Stimulated activated CD8-positive, alpha-beta memory T cell treated with anti-CD3 and anti-CD28 coated beads, Interleukin-4, amount 100 ng/mL, for 1 hour (primary cell): ENCODE measurements at places on chromosomes 1 and 21.

DNA sequence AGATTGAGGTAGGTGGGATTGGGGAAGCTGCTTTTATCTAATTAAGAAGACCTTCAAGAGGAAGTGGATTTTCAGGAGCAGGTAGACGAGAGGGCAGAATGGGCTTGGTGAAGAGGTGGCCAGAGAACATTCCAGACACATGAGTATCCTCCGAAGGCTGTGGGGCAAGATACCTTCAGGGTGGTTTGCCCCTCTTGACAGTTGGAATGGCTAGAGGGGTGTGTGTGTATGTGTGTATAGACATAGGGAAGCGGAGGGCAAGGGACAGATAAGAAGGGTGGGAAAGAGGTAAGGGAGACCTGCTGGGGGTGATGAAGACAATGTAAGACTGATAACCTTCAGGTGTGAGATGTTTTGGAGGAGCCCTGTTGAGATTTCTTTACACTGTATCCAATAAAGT, 46.8 kb upstream of the TSPAN2 start:
- DNase-seq, result no peak

GRCh38 chr1:10497109-10497508, 22.4 kb downstream of the PEX14 start:
- DNase-seq, result no peak

- DNase-seq, result no peak
Measured at GRCh38 chr1:201702936-201703335, 126.0 kb upstream of the IPO9 start.

GRCh38 chr1:218558271-218558810, 213.2 kb downstream of the TGFB2 start:
- DNase-seq, result no peak

DNA sequence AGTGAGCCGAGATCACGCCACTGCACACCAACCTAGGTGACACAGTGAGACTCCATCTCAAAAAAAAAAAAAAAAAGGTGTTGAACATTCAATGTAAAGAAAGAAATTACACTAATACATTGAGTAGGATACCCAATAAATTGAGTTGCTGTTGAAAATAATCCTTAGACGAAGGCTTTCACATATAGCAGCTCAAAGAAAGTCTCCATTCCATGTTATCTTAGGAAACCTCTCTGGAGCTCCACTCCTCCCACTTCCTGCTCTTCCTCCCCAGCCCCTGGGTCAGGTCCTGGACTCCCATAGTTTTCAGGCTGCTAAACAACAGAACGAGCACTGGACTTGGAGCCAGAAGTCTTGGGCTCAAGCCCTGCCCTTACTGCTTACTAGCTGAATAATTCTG, 15.6 kb upstream of the CNR2 start:
- no peak for DNase-seq

- no peak for DNase-seq
Measured at GRCh38 chr1:113858982-113859381, 12.5 kb downstream of the PTPN22 start.

DNA sequence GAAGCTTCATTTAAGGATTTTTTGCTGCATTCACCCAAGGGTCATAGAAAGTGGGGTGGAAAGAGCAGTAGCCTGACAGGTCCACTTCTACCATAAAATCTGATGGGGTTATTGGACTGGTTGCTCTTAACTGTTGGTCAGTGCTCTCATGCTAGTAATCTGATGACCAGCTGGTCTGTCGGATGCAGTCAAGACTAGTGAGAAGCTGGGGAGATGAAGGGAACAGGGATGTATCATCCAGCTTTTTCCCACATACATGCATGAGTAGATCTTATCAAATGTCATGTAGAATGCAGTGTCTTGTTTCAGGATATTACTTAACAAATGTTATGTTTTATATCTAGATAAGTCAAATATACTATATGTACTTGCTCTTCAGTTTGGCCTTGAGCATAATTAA, 11.1 kb downstream of the ATP1B1 start:
- no peak for DNase-seq

DNA sequence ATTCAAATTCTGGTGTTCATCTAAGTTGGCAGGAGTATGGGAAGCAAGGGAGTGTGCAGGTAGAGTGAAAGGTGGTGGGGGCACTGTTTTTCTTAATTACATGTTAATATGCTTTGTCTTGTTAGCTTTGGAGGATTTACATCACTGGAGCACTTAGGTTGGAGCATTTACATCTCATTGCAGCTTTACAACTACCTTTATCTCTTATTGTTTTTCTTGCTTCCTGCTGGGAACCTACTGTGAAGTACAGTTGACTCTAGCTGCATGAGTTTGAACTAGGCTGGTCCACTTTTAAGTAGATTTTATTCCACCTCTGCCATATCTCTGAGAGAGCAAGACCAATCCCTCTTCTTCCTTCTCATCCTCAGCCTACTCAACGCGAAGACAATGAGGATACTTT, 554.8 kb upstream of the B3GALT2 start:
- no peak for DNase-seq

- no peak for DNase-seq
Measured at GRCh38 chr1:157034137-157034800, 11.3 kb downstream of the ARHGEF11 start.

DNA sequence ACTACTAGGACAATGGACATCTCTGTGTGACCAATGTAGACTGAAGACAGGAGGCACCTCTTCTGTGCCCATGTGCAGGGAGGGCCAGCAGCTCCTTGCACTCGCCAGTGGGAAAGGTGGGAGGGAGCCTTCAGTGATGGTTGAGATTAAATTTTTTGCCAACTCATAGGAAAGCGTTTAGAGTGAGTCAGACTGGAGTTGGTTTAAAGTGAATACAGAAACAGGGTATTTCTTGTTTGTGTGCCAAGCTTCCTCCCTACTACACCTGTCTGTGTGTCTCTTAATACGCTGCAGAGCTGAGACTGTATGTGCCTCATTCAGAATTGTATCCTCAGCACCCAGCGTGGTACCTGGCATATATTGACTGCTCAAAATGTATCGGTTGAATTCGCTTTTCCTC, 13.5 kb upstream of the COL16A1 start:
- DNase-seq, result no peak

DNA sequence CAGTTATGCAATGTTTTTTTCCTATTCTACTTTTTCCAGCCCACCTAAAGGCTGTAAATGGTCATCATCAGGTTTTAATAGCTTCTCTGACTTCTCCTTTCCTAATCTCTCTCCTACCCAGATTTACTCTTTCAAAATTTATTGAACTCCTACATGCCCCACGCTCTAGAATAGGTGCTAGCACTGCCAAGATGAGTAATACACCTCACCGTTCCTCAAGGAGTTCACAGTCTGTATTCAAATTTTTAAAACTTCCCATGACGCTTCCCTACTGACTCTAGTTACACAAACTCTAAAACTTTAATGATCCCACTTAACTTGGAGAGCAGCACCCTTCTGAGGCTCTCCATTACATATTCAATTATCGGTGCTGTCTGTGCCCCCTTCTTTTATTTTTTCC, 51.6 kb downstream of the ALG14 start:
- no peak for DNase-seq

GRCh38 chr1:244815600-244816099, 19.8 kb upstream of the COX20 start:
- no peak for DNase-seq

GRCh38 chr1:36919491-36920145, 114.7 kb downstream of the GRIK3 start:
- DNase-seq, result no peak

DNA sequence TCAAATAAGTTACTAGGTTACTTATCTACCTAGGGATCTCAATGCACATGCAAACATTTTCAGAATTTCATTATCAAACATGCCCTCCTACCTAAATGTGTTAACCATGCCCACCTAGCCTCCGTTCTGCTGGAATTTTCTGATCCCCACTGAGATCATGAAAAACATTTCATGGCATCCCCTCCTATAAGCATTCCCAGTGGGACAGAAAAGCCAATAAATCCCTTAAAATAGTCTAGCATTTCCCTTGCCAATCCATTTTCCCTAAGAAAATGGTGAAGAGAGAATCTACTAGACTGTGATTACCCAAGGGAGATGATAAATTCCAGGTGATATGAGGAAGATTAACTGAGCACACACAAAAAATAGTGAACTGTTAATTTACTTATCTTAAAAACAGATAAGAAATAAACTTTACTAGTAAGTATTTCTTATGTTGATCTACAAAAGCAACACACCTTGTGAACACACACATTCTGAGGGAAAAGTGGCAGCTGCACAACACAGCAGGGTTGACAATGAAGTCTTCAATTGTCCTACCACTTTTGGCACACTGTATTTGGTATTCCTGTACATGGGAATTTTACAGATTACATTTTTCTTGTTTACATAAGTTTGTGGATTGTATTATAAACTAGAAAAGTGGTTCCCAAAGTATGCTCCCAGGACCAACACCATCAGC, 49.6 kb downstream of the ARID4B start:
- DNase-seq, result no peak

- no peak for DNase-seq
Measured at GRCh38 chr1:10630661-10631120, 155.9 kb downstream of the PEX14 start.

DNA sequence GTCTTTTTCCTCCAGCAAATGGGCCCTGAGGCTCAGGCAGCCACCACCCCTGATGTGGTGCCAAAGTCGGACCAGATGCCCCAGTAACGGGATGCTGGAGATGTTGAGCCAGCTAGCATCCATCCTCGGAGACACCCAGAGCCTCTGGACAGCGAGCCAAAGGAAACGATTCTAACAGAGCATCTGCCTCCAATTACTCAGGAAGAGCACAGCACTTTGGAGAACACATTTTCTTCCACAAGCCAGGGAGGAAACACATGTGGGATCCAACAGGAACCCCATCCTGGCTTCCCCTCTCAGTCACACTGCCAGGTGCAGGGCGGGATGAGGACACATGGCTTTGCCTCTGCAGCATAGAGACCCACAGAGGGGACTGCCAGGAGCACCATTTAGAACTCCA, 44.9 kb downstream of the C1orf198 start:
- no peak for DNase-seq

DNA sequence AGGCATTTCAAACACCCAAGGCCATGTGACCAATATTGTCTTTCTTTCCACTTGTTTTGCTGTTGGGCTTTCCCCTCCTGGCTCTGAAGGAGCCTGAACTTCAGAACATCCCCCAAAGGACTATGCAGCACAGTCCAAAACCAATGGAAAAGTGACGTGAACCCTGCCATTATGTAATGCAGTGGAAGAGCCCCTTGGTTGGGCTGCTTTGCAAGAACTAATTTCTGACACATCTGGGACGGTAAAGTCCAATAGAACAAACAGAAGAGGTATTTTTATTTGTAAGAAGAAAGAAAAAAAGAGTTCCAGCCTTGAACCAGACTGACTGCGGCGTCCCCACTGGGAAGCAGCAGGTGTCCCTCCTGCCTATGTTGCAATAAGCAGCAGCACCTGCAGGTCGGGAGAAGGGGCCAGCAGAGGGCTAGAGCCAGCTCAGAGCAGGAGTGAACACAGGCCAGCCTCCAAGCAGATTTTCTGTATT, 116.7 kb downstream of the CDC7 start:
- DNase-seq, result no peak

GRCh38 chr1:209736490-209737117, 19.2 kb upstream of the TRAF3IP3 start:
- DNase-seq, result no peak

DNA sequence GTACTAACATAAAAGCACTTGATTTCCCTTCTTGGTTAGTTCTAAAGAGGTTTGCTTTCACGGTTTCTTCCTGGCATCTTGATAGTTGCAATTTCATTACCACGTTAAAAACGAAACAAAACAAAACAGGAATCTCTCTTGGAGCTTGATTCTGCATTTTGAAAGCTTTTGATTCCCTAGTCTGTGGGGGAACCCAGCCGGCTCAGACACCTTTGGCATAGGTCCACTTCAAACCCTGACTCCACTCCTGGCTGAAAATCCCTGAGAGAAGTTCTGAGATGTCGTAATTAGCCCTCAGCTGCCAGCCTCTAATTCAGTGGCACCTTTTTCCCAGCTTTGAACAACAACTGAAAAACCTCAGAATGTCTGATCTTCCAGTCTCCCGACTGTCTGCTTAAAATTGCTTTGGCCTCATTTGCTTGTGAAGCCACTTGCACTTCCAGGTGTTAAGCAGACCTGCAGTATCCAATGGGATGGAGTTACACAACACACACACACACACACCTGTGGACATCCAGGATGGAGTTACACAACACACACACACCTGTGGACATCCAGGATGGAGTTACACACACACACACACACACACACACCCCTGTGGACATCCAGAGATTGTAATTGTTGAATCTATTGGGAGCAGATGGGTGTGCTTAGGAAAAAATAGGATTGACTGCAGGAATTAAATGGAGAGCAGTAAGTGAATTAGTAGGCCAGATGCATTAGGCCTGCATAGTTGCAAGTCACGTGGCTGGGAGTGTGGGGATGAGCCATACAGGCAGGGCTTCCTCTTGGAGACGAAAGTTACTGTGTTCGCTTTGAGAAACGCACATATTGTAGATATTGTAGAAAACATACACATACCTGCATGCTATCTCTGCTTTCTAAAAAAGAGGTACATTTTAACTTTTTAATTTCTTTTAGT, 285.6 kb upstream of the FMN2 start:
- no peak for DNase-seq

DNA sequence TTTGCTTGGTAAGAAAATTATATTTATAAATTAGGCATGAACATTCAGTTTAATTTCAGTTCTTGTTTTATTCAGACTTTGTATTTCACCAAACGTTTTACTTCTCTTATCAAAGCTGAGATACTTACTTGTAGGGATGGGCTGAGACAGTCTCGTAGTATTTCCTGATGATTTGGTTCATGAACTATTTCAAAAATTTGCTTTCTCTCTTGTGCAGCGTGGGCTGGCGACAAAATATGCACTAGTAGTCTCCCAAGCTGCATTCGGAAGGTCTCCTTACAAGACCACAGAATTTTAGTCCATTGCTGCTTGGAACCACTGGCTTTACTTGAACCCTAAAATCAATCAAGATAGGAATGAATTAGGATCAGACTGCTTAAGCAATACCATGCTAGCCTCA, 91.7 kb upstream of the GNG4 start:
- no peak for DNase-seq

DNA sequence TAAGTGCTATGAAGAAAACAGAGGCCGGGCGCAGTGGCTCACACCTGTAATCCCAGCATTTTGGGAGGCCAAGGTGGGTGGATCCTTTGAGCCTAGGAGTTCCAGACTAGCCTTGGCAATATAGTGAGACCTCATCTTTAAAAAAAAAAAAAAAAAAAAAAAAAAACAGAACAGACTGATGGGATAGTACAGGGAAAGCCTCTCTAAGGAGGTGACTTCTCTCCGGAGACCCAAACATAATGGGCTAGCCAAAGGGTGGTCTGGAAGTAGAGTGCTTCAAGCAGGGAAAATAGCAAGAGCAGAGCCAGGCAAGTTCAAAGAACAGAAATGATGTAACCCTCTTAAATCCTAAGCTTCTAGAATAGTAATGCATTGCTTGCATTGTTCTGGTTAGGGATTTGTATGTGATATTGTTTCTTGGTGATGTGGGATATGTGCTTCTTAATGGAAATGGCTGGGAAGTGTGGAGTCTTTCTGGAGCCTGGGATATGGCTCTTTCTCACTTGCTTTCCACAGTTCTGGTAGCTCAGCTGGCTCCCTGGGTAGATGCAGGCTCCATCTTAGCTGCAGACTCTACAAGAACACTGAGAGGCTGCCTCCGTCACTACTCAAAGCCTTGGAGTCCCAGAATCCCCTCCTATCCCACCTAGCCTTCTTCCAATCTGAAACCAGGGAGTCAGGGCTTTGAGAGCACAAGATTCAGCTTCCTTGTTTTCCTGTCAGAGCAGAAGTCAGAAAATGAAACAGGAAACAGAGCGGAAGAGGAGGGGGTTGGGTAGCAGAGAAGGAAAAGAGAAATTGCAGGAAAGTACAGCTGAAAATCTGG, 1.9 kb upstream of the PIGV start:
- DNase-seq, result no peak
